Osteoblast (primary cell): ENCODE measurements at places on chromosomes 12 and 14. TPM values are rescaled to one million over a fixed set of nuclear protein-coding genes. Genes with fewer than 3 reads are reported as not detected.
A peak's percentile ranks its signal among the peaks of the same experiment; 100 is the strongest.

- DNase-seq: no peak
Observed at GRCh38 chr12:42945927-42946326, 356.4 kb upstream of the PRICKLE1 start.

DNA sequence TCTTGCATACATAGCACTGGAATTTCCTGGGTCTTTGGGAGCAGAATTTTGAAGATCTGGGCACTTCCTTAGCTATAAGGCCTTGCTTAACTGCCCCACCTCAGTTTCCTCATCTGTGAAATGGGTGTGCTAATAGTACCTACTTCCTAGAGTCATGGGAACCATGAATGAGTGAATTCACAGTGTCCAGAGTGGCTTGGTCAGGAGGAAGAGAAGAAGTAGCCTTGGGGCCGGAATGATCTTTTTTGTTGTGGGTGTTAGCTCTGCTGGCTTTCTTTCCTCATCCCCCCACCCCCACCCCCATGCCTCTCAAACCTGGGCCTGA lies 2.4 kb downstream of the SH2B3 start:
- no peak for DNase-seq

DNA sequence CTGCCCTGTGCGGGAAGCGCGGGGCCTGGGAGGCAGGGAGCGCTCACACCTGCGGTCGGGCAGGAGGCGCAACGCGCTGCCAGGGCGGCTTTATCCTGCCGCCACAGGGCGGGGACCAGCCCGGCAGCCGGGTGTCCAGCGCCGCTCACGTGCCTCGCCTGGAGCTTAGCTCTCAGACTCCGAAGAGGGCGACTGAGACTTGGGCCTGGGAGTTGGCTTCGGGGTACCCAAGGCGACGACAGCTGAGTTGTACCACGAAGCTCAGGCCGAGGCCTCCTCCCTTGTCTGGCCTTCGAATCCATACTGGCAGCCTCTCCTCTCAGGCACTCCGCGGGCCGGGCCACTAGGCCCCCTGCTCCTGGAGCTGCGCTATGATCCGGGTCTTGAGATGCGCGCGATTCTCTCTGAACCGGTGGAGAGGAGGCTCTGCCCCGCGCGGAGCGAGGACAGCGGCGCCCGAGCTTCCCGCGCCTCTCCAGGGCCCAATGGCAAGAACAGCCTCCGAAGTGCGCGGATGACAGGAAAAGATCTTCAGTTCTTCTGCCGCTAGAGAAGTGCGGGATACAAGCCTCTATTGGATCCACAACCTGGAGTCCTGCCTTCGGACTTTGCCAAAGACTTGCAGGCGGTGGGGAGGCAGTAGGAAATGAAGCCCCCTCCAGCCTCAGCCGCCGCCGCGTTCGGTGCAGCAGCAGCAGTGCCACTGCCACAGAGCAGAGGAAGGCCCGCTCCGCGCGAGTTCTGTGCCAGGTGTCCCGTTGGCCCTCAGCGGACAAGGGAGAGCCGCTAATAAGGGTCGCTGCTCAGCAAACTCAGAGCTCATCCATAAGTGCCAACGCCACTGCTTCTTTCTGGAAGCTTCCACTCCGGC lies 6.8 kb downstream of the SIX1 start:
- no peak for DNase-seq

- peak; percentile 69 for DNase-seq
Observed at GRCh38 chr12:122992386-122992785, 11.9 kb downstream of the ARL6IP4 start.

- DNase-seq: peak; percentile 13
Observed at GRCh38 chr12:56683-57346, 9.8 kb upstream of the IQSEC3 start.

DNA sequence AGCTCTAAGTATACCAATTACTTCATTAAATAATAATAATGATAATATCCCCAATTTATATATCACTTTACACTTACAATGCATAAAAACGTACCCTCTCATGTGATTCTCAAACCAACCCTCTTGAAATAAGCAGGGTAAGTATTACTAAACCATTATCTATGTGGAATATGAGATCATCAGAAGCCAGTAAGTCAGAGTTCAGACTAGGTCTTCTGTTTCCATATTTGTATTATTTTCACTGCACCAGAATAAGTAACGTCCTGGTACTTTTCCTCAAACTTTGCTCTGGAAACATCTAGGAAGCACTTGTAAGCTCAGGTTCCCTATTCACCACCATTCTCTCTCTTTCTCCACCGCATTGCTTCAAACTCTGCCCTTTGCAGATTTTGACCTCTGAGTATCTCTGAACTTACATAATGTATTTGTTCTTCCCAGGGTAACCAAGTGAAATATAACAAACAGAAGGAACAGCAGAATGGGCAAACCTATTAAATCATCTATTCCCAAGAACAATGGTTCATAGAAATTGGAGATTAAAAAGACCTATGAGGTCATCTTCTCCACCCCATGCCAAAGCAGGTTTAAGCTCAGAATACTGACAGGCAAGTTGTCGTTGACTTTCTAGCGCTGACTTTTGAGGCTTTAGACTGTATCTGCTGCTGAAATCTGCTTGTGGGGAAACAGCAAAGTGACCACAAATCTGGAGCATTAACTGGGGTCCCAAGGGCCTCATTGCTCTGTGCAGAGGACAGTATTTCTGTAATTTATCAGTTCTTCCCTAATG lies 161.3 kb upstream of the FAR2 start:
- DNase-seq: no peak

DNA sequence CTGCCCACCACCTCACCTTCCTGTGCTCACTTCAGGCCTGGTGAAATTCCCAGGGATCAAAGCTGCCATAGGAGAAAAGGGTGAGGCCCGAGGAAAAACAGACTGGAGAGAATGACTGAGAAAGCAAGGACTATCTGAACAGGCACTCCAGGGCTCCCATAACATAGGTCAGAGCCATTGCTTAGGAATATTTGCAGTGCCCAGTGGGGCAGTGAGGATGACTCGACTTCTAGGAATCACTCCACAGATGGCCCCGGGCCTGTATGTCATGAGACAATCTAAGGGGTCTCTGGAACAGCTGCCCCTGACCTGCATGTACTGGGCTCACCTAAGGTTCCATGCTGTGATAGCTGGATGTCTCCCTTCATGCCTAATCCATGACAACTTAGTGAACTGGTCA lies 51.6 kb downstream of the GPHB5 start:
- no peak for DNase-seq

- no peak for DNase-seq
Observed at GRCh38 chr12:11689591-11690186, 40.2 kb downstream of the ETV6 start.

PRR13 gene
- total RNA-seq: 55.0 and 64.2 TPM in 2 replicates

SLC10A1 gene
- not detected in 2 replicates for total RNA-seq

VRTN gene
- total RNA-seq: not detected in 2 replicates
